ENCODE measurements at places on chromosomes 13 and 19.

DNA sequence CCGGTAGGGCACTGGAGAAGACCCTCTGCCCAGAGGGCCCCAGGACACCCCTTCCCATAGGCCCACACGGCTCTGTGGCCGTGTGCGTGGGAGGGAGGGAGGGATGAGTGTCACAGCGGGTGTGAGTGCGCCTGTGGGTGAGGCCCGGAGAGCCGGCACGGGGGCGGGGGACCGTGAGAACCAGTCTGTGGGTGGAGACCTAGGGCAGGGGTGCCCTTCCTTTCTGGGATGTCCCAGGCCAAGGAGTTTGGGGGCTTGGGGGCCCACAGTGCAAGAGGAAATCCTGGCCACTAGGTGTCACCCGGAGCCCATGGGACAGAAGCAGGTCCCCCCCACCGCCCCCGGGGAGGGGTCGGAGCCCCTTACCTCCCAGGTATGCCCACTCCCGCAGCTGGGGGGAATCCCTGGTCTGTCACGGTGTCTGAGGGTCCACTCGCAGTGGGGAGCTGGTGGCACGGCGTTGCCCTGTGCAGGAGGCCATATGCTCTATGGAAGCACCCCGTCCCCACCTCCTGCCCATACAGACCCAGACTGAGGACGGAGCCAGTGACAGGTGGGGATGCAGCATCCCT lies 16.0 kb upstream of the SLC7A10 start:
- DNase-seq = no peak

- no peak for DNase-seq
Measured at GRCh38 chr19:44726465-44726864, 22.0 kb upstream of the BCL3 start.

DNA sequence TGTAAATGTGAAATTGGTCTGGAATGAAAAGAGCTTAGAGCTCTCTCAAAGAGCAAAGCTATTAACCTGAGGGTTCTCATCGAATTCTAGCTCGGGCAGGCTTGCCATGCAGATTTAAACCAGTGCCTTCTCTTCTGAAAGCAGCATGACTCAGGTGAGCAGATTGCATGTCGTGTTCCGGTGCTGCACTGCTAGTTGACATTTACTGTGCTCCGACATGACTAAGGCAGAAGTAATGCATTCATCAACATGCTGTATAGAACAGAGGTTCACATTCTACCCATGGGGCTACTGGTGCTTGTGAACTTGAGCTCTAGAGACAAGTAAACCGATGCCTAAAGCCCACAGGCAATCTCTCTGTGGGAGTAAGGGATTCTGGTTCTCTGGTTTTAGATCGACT lies 947.7 kb downstream of the EFNB2 start:
- no peak for DNase-seq

GRCh38 chr13:23440821-23441618 lies 7.5 kb upstream of the SACS start:
- DNase-seq = no peak

DNA sequence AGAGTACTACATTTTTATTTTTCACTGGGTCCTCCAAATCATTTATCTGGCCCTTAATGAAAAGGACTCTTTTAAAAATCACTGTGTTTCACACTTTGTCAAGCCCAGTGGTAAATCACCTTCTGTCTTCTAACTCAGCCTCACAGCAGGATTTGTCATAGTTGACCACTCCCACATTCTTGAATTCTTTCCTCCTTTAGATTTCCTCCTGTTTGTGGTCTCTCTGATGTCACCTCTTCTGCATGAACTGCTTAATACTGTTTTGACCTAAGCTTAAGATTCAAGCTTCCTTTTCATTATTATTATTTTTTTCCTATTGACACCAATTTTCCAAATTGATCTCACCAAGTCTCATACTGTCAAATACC lies 899.8 kb upstream of the MIR17HG start:
- DNase-seq = no peak

DNA sequence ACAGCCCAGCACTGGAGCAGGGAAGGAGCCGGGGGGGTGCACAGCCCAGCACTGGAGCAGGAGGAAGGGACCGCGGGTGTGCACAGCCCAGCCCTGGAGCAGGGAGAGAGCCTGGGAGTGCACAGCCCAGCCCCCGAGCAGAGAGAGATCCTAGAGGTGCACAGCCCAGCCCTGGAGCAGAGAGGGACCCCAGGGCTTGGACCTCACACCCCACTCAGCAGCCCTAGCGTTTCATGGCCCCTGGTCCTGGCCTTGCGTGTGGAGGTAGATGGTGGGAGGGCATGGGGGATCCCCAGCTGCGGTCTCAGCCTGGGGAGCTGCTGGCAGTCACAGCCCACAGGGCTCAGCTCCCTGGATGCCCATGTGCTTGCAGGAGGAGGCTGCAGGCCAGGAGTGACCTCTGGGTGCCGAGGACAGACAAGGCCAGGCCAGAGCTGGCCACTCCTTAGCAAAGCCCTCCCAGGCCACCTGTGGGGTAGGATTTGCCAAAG lies 25.1 kb downstream of the GAS6 start:
- DNase-seq = no peak

DNA sequence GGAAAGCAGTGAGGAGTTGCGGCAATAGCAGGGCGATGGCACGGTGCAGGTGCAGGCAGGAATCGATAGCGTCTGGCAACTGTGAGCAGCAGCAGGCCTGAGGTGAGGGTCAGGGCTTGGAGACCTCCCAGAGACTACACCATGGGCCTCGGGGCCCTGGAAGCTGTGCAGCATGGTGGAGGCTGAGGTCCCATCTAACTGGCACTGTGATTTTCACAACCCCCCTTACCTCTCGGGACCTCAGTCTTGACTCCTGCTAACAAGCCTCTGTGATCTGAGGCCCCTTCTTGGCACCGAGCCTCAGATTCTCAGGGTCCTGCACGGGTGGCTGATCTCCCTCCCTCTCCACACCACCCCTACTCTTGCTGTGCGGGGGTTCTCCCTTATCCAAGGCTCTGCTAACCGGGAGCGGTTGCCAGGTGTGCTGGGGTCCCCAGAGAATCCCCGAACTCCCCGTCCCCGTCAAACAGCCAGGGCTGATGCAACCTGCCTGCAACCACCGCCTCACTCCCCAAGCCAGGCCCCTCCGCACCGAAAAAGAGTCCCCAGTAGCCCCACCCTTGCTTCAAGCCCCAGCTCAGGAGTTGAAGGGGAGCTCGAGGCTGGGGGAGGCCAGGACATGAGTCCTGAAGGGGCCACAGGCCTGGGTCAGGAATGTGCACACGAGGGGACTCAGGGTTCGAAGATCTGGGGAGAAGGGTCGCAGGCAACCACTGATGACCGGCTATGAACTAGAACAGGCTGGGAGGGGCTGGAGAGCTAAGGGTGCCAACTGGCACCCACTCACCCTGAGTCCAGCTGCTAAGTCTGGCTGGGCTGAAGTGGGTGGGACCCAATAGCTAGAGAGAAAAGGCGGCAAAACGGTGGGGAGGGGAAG lies 4.8 kb upstream of the ATF5 start:
- no peak for DNase-seq

DNA sequence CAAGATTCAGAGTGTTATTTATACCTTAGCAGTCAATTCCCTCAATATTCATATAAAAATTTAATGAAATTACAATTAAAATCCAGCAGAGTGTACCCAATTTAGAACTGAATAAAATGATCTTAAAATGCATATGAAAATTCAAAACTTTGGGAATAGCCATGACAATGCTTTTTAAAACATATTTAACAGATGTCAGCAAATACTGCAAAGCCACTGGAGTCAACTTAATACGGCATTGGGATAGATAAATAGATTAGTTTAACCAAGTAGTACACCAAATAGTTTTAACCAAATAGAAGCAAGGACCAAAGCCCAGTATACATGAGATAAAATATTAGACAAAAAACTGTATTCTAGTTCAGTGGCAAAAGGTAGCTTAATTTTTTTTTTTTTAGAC lies 79.8 kb downstream of the TNFSF13B start:
- no peak for DNase-seq

Measured in activated CD8-positive, alpha-beta memory T cell treated with anti-CD3 and anti-CD28 coated beads for 4 hours (primary cell).